Activated CD8-positive, alpha-beta memory T cell treated with anti-CD3 and anti-CD28 coated beads, Interleukin-2, amount 50 U/mL, for 4 hours (primary cell): ENCODE measurements at places on chromosomes 5 and 9.

DNA sequence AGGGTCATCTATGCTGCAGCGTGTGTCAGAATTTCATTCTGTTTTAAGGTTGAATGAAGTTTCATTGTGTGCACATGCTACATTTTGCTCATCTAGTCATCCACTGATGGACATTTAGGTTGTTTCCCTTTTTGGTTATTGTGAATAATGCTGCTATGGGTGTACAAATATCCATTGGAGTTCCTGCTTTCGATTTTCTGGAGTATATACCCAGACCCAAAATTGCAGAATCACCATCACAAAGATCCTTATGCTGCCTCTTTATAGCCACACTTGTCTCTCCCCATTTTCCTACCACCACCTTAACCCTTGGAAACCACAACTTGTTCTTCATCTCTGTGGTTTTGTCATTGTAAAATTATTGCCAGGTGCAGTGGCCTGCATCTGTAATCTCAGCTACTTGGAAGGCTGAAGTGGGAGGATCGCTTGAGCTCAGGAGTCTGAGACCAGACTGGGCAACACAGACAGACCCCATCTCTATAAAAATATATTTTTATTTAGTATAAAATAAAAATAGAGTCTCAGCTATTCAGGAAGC lies 166.2 kb downstream of the HSD17B3 start:
- DNase-seq: no peak

DNA sequence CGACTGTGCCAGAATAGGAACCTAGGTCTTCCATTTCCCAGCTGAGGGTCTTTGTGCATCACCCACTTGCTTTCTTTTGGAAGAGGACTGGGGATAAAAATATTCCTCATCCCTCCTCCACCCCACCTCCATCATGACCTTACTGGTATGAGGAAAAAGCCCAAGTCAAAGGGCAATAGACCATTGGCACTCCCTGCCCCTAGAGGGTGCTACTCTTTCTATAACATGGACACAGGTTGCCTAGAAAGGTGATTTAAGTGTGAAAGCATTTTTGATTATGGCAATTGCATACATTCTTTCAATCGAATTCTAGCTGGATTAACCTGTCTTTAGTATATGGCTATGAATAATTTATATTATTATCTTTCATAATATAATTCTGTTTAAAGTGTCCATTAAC lies 22.8 kb upstream of the ZNF618 start:
- no peak for DNase-seq

GRCh38 chr9:89049646-89050045 lies 58.4 kb downstream of the S1PR3 start:
- no peak for DNase-seq

DNA sequence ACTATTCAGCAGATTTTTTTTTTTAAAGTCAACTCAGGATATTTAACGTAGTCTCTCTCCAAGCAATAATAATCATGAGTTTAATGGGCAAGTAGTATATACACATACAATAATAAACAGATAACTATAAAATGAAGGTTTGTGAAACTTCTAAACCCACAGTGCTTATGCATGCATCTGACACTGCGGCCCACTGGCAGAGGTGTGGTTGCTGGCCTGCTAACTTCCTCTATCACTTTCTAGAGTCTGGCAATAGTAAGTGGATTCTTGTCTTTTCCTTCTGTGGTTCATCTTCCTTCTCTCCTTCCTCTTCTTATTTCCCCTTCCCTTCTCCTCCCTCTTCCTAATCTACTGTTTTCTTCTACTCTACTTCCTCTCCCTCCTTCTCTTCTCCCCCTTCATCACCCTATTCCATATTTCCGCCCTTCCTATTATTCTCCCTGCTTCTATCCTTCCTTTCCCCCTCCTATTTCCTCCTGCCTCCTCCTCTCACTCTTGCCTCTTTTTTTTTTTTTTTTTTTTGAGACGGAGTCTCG lies 18.6 kb upstream of the AGXT2 start:
- DNase-seq: no peak

DNA sequence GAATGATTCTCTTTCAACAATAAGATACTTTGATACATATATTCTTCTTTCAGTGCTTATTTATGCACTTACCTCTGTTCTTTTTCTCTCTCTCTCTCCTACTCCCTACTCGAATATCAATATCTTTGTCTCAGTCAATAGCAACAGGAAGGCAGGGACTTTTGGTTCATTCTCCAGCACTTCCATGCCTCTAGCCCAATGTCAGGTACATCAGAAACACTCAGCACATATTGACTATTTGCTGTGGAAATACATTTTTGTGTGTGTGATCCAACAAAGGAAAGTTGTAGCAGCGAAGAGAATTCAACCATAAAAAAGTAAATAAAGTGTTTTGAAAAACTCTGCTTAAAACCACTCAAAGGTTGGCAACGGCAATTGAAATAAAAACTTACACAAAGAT lies 12.6 kb downstream of the DIRAS2 start:
- no peak for DNase-seq

DNA sequence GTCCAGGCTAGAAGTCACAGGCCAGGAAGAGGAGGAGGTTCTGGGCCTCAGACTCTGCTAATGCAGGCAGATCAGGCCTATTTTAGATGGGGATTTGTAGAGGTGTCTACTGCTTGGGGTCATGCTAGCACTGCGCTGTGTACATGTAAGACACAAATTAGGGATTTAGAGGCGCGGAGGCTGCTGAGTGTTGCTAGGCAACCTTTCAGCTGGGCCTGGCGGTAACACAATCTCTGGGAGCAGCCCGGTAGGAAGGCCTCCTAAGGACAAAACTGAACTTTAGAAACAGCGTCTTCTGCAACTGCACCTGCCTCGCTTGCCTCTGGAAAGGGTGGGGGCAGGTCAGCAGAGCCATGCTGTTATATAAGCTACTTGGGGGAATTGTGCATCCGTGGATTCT lies 147.9 kb downstream of the MACROH2A1 start:
- DNase-seq: no peak

DNA sequence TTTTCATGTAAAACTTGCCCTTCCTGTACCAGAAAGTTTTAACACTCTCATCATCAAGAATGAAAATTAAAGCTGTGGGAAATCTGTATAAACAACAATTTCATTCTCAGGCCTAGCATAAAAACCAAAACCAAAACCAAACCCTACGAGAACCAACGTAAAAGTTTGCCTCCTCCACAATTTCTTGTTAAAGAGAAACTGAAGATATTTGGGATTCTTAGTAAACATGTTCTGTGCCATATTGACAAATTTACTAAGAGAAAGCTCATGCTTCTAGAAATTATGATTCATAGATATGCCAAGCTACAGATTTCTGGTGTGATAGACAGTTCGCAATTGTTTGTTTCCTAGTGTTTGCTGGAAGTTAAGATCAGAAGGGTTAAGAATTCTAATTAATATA lies 801.0 kb upstream of the NUDT12 start:
- no peak for DNase-seq

DNA sequence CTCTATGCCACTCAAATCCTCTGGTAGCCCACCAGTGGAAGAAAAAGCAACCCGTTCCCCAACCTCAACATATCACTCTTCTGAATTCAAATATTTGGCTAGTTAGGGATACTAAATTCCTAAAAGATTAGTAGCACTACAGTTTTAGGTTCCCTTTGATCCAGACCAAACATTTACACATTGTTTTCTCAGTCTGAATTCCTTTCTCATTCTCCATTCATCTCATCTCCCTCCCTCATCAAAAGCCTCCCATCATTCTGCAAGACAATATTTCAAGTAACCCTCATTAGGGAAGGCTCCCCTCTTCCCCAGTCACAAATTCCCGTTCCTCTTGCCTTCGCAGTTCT lies 26.3 kb downstream of the ADAM19 start:
- no peak for DNase-seq

DNA sequence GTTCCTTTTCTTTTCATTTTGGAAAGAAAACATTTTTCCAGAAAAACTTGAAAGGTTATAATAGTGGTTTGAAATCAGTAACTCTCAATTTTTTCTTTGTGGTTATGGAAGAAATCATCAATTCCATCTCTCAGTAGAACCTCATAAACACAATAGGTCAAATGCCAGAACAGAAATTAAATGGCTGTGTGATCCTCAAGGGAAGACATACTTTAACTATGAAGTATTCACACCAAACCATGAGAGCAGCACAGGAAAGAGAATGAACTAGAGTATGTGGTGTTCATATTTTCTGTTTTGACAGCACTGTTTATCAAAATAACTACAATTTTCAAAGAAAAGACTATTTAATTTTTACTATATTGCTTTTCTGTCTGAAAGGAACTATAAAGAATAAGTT lies 29.7 kb upstream of the EFNA5 start:
- no peak for DNase-seq

GRCh38 chr5:149853331-149853648 lies 91.3 kb downstream of the PDE6A start:
- DNase-seq: no peak

- no peak for DNase-seq
Measured at GRCh38 chr5:132103969-132104391, 30.4 kb downstream of the CSF2 start.

- DNase-seq: no peak
Measured at GRCh38 chr5:137666461-137666850, 69.4 kb downstream of the KLHL3 start.

GRCh38 chr9:131503626-131504465 lies 1.1 kb downstream of the POMT1 start:
- peak; percentile 57 for DNase-seq

DNA sequence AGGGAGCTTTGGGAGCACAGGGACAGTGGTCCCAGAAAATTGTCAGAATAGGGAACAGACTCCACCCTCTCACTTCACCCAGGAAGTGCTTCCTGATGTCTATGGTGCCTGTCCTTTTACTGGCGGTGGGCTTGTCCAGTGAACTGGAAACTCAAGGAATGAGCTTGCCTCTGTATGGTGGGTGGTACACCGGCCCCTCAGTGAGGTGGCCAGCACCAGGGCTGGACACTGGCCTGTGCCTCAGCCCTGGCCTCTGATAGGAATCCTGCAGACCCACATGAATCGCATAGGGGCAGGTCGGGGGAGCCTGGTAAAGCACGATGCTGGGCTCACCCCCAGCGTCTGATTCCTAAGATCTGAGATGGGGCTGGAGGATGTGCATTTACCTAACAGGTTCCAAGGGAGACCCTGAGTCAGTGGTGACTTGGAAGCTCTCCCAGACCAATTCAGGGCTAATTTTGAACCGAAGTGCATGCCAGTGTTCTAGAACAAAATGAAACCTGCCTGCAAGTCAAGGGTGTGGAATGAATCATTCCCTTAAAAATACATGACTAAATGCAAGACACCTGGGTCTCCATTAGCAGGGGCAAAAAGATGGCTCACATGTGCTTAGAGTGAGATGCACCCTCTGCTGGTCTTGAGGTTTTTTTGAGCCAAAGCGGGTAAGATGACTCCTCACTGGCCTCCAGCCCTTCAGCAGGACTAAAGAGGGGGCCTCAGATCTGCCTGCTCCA lies 178.3 kb downstream of the HSPA4 start:
- DNase-seq: no peak

- no peak for DNase-seq
Measured at GRCh38 chr5:172630082-172630481, 11.0 kb upstream of the NEURL1B start.

GRCh38 chr9:84140535-84141101 lies 160.0 kb downstream of the RMI1 start:
- peak; percentile 20 for DNase-seq

DNA sequence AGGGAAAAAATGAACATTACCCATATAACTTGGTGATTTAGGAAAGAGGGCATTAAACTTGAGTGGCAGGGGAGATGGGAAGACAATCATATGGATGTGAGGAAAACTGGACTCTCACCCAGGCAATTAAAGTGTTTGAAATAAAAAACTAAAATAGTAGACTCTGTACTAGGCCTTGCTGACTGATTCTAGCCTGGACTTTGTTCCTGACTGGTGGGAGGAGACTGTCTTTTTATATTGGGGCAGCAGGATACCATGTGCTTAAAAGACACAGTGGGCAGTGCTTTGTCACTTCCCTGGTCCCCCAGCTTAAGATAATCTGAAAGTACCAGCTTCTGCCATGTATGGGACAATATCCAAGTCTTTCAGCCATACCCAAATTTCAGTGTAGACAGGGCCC lies 107.0 kb downstream of the ACTL7B start:
- DNase-seq: no peak

- no peak for DNase-seq
Measured at GRCh38 chr5:177097016-177097985, 10.6 kb downstream of the FGFR4 start.

- no peak for DNase-seq
Measured at GRCh38 chr9:136231478-136232297, 13.9 kb downstream of the QSOX2 start.

DNA sequence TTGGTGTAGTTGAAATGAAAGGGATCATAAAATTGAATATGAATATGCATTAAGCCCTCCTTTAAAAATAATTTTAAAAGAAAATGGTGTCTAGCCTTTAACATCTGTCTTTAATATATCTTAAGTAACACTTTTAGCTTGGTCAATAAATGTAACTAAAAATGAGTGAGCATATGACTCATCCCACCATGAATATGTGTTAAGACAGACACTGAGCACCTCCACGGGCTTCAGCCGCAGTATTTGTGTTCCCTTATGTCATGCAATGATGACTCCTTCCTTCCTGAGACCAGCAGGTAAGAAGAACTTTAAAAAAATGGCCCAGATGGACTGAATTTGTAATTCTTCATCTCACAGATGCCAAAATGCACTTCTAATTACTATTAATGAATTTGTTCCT lies 563.2 kb downstream of the NR2F1-AS1 start:
- no peak for DNase-seq

DNA sequence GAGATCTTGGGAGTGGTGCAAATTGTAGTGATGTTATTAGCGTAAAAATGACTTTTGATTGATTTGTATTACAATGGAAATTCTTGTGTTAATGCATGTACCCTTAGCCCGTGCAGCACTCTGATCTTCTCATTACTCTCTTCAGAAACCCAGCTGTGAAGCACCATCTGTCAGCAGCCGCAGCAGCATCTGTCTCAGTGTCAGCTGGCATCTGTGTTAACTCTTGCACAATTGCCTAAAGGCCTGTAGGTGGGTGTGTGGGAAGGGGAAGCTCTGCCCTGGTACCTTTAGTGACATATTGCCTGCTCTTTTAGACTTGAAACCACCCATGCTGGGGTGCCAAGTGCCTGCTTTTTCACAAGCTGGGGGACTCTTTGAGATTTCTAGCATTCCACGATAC lies 101.3 kb downstream of the FBXL7 start:
- DNase-seq: no peak

GRCh38 chr5:168001318-168001717 lies 290.1 kb upstream of the WWC1 start:
- DNase-seq: no peak

DNA sequence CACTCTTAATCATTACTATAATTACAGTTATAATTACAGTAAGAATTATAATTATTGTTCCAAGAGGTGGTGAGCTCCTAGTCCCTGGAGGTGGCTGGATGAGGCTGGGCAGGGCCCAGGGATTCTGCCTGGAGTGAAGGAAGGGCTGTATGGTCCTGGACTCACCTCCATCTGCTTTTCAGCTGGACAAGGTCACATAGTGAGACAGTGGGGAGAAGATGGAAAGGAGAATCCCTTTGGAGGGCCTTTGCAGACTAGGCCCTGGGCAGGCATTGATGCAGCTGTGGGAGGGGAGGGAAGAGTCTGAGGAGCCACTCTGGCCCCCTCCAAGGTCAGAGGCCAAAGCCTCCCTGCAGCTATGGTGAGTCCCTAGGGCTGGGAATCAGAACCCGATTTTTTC lies 125.4 kb downstream of the RGS3 start:
- no peak for DNase-seq

GRCh38 chr9:4073371-4073770 lies 226.5 kb downstream of the GLIS3 start:
- no peak for DNase-seq
